ENCODE measurements at places on chromosomes 16 and 17.
A peak's percentile ranks its signal among the peaks of the same experiment; 100 is the strongest.

DNA sequence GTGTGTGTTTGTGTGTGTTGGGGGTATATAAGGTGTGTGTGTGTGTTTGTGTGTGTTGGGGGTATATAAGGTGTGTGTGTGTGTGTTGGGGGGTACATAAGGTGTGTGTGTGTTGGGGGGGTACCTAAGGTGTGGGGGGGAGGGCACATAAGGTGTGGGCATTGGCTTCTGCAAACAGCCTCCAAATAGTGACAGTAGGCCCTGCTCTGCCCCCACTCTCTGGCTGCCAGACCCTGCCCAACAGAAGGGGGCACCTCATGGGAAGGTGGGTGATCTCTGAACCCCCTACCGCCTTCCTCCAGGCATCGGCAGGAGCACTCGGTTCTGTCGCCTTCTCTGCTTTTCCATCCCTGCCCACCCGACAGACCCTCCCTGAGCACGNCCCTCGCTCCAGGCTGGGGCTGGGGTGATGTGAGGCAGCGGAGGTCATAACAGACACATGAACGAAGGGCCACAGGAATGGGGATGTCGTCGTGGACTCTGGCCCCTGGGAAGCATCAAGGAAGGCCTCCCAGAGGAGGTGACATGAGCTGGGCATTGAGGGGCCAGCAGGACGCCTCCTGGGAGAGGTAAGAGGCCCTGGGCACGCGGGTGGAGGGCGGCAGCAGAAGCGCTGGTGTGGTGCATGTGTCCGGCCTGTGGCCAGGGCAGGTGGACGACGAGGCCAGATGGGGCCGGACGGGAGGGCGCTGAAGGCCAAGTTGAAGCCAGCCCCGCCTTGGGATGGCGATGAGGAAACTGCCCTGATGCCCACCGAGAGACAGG, 136.6 kb upstream of the RPH3AL start:
- DNase-seq = no peak

GRCh38 chr16:2005646-2006045, 4.0 kb downstream of the ZNF598 start:
- DNase-seq = no peak

GRCh38 chr17:7789131-7789530, 44.9 kb upstream of the KDM6B start:
- DNase-seq = no peak

- no peak for DNase-seq
Observed at GRCh38 chr17:80262775-80263244, 2.2 kb downstream of the RNF213 start.

GRCh38 chr17:70172449-70172848, 3.1 kb downstream of the KCNJ2 start:
- no peak for DNase-seq

- DNase-seq = no peak
Observed at GRCh38 chr16:49307176-49307575, 25.5 kb upstream of the CBLN1 start.

DNA sequence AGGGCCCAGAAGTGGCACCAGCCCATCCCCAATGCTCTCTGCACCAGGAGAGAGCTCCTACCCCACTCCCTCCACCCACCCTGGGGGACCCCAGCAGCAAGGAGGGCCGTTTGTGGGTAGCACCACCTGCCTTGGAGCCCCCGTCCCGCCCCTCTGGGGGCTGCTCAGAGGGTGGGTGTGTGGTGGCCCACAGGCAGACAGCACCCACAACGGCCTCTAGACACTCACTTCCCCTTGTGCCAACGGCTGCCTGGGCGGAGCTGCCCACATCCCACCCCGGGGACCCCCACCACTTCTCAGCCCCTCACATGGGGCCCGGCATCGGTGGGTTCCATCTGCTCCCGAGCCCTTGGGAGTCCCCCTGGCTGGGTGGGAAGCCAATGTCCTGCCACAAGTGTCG, 33.3 kb downstream of the BAHCC1 start:
- DNase-seq = no peak

GRCh38 chr16:82761858-82762257, 135.1 kb downstream of the CDH13 start:
- no peak for DNase-seq

- peak; percentile 63 for DNase-seq
Observed at GRCh38 chr17:8436169-8436843, 622 bp downstream of the NDEL1 start.
